H1 (cell line): ENCODE measurements at places on chromosomes 11 and 22. TPM values are rescaled to one million over a fixed set of nuclear protein-coding genes. Genes with fewer than 3 reads are reported as not detected.
A peak's percentile ranks its signal among the peaks of the same experiment; 100 is the strongest.

WT1 gene
- polyA plus RNA-seq, result 0.05 TPM in 1 of 2 replicates, not detected in the other

RNF121 gene
- polyA plus RNA-seq, result 51.6 and 56.5 TPM in 2 replicates

YPEL4 gene
- polyA plus RNA-seq, result 0.09 and 0.38 TPM in 2 replicates

SYT13 gene
- 4.8 and 7.5 TPM in 2 replicates for polyA plus RNA-seq

LRP4 gene
- 5.4 and 11.0 TPM in 2 replicates for polyA plus RNA-seq

PACSIN2 gene
- 44.8 and 57.8 TPM in 2 replicates for polyA plus RNA-seq

KCNK4 gene
- not detected in 2 replicates for polyA plus RNA-seq

DNA sequence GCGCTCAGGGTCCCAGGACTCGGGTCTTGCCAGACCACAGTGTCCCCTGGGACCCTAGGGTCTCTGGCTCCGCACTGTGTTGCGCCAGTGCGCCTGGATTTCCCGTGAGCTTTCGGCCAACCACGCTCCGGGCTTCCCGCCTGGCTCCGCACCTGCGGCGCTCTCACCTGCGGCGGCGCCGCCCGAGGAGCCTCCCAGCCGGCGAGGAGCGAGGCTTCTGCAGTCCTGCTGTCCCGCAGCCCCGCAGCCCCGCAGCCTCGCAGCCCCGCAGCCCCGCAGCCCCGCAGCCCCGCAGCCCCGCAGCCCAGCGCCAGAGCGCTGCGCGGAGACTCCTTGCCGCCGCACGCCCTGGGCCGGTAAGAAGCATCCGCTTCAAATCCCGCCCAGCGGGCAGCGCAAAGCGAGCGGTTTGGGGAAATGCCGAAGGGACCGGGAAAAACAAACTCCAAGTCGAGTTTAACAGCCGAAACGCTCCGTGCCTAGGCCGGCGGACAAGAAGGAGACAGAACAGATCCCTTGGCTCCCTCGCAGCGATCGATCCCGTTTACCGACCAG lies 939 bp downstream of the ALX4 start:
- no peak overlapping the region for H3K27ac ChIP-seq
- H3K36me3 ChIP-seq, result no peaks in the 10 kb centered on the region
- H3K4me3 ChIP-seq, result peak overlapping the region; percentile 39
- peaks cover 3% of the 10 kb centered on the region for H3K4me1 ChIP-seq
- H3K27me3 ChIP-seq, result peaks cover 98% of the 10 kb centered on the region
- no peak for DNase-seq

DNA sequence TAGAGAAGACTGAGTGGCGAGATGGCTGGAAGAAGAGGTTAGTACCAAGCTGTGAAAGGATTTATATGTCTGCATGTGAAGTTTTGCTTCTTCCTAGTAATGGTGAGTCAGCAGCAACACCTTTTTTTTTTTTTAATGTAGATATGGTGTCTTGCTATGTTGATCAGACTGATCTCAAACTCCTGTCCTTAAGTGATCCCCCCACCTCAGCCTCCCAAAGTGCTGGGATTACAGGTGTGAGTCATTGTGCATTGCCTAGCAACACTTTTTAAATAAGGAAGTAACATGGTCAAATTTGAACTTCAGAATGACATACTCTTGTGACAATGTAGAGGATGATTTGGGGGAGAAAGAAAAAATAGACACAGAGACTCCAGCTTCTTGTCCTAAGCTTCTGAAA lies 6.5 kb upstream of the CSTPP1 start:
- H3K27me3 ChIP-seq, result no peaks in the 10 kb centered on the region
- no peaks in the 10 kb centered on the region for H3K36me3 ChIP-seq
- DNase-seq, result no peak
- no peaks in the 10 kb centered on the region for H3K4me1 ChIP-seq
- H3K27ac ChIP-seq, result no peak overlapping the region
- H3K4me3 ChIP-seq, result no peak overlapping the region

- no peak overlapping the region for H3K27ac ChIP-seq
- H3K4me3 ChIP-seq, result no peak overlapping the region
- no peaks in the 10 kb centered on the region for H3K27me3 ChIP-seq
- H3K4me1 ChIP-seq, result no peaks in the 10 kb centered on the region
- no peak for DNase-seq
- H3K36me3 ChIP-seq, result peaks cover 48% of the 10 kb centered on the region
Observed at GRCh38 chr11:121550247-121551030, 97.7 kb upstream of the SORL1-AS1 start.

DNA sequence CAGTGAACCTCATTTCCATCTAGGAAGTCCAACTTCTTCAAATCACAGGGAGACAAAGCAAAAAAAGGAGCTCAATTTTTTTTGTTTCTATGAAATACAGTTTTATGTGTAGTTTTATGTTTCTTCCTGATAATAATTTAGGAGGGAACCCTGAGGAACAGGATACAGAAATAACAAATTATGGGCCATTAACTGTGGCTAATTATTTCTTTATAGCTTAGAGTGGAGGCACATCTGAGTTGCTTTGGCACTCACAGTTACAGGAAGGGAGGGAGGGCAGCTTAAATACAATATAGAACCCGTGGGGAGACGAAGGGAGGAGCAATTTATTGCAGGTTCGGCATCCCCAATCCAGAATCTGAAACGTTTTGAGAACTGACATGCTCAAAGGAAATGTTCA lies 37.1 kb upstream of the HORMAD2 start:
- no peak overlapping the region for H3K27ac ChIP-seq
- no peaks in the 10 kb centered on the region for H3K27me3 ChIP-seq
- H3K36me3 ChIP-seq, result no peaks in the 10 kb centered on the region
- H3K4me3 ChIP-seq, result no peak overlapping the region

DNA sequence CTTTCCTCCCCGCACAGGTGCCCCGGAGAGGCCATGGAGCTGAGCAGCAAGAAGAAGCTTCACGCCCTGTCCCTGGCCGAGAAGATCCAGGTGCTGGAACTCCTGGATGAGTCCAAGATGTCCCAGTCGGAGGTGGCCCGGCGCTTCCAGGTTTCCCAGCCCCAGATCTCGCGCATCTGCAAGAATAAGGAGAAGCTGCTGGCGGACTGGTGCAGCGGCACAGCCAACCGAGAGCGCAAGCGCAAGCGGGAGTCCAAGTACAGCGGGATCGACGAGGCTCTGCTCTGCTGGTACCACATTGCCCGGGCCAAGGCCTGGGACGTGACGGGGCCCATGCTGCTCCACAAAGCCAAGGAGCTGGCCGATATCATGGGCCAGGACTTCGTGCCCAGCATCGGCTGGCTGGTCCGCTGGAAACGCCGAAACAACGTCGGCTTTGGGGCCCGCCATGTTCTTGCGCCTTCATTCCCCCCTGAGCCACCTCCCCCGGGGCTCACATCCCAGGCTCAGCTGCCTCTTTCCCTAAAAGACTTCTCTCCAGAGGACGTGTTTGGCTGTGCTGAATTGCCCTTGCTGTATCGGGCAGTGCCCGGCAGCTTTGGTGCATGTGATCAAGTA lies 1.3 kb downstream of the TIGD3 start:
- peaks cover 10% of the 10 kb centered on the region; the same call in 1 of the 2 replicates for H3K4me1 ChIP-seq
- DNase-seq, result no peak
- peak overlapping the region; percentile 57 for H3K4me3 ChIP-seq

DNA sequence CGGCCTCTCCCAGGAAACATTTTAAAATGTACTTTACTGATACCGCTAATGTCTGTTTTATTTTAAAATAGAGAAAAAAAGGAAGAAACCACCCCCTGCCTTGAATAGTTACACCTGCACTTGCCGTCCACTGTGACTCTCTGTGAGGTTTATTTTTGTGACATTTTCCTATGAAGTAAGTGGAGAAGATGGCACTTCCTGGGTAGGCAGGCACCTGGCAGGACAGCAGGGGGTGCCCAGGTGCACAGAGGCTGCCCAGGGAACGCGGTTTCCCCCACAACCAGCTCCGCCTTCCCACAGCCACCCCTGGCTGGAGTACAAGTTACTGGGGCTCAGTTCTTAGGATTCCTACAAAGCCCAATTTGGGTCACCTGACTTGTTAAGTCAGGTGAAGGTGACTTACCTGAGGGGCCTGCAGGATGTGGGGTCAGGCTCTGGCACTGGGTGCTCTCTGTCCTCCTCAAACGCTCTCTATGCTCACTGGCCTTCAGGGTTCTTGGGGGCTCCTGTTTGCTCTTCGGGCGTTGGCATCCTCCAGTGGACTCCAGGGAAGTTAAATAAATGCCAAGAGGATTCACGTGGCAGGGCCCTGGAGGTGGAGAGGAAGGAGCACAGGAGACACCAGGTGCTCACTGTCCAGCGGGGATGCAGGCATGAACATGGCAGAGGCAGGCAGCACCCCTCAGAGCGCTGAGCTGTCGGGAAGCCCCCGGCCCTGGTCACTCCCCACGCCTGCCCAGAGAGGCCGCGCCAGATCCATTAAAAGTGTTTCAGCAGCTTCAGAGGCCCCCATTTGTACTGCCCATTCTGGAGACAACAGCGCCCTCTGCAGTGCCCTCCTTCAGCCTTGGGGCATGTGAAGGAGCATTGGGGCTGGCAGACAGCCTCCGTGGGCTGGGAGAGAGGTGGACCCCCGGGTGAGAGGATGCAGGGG lies 1021.2 kb downstream of the TBC1D22A start:
- no peak overlapping the region for H3K27ac ChIP-seq
- H3K36me3 ChIP-seq, result no peaks in the 10 kb centered on the region
- no peaks in the 10 kb centered on the region for H3K4me1 ChIP-seq
- no peaks in the 10 kb centered on the region for H3K27me3 ChIP-seq
- H3K4me3 ChIP-seq, result no peak overlapping the region
- peak; percentile 81 for DNase-seq

DNA sequence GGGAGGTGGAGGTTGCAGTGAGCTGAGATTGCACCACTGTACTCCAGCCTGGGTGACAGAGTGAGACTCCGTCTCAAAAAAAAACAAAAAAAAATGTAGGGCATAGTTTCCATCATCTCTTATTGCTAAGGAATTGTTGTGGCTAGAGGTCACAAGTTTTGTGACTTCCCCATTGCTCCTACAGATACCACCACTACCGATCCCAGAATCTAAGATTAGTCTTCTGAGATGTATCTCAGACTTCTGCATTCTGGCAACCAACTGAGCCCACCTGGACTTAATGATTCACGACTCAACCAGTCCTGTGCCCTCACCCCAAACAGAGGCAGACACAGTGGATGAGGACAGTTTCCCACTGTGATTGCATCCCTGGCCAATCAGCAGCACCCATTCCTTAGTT lies 148.9 kb downstream of the NECTIN1 start:
- no peaks in the 10 kb centered on the region for H3K36me3 ChIP-seq
- DNase-seq, result no peak
- peaks cover 5% of the 10 kb centered on the region for H3K4me1 ChIP-seq
- no peak overlapping the region for H3K27ac ChIP-seq

GRCh38 chr22:49427941-49428340 lies 399.7 kb downstream of the BRD1 start:
- DNase-seq, result no peak
- no peak overlapping the region for H3K4me3 ChIP-seq
- no peaks in the 10 kb centered on the region for H3K36me3 ChIP-seq
- H3K27me3 ChIP-seq, result no peaks in the 10 kb centered on the region
- H3K4me1 ChIP-seq, result peaks cover 2% of the 10 kb centered on the region; the same call in 1 of the 2 replicates

GRCh38 chr11:2794968-2795322 lies 90.6 kb downstream of the CDKN1C start:
- H3K27ac ChIP-seq, result no peak overlapping the region
- peaks cover 2% of the 10 kb centered on the region; the same call in 1 of the 2 replicates for H3K4me1 ChIP-seq
- no peaks in the 10 kb centered on the region for H3K36me3 ChIP-seq
- H3K4me3 ChIP-seq, result no peak overlapping the region
- no peak for DNase-seq

DNA sequence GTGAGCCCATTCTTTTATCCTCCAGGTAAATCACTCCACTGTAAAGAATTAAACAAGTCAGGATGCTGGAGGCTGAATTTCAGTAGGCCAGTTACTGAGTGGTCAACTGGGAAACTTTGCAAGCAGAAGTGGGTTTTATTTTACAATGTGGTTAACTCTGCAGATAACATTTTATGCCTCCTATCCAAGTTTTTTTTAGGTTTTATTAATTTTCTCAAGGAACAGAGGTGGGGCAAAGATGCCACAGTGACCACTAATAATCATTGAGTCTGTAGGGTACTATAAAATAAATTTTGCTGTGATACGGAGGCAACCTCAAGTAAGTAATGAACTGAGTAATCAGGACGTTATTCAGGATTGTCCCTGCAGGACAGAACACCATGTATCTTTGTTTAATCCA lies 599.9 kb downstream of the METTL15 start:
- H3K27me3 ChIP-seq, result no peaks in the 10 kb centered on the region
- no peaks in the 10 kb centered on the region for H3K36me3 ChIP-seq
- H3K4me1 ChIP-seq, result no peaks in the 10 kb centered on the region
- no peak for DNase-seq

DNA sequence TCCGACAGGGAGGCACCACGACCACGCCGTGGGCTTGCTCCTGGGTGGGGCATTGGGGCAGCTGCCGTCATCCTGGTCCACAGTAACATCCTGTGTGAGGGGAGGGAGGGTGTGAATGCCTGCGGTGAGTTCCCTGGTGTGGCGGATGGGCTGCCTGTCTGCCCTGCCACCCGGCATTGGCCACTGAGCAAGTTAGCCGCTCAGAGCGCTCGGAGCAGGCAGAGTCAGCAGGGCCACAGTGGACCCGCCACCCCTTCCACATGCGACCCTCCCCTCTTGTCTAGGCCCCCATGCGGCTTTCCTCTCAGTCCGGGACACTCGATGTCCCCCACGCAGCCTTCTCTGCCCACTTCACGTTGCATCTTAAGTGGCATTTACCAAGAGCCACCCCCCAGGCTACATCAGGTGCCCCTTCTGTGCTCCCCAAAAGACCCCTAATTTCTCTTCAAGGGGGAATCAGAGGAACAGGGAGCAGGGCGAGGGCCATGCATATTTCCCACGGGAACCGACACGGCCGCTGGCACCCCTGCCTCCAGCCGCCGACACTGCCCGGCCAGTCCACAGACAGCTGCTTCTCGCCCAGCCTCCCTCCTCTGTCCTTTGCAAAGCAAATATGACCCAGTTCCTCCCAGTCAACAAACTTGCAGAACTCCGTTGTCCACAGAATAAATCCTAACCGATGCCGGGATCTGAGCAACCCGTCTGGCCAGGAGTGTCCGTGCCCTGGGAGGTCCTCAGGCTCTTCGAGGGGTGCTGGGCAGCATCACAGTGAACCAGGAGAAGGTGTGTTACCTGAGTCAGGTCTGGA lies 1482.1 kb downstream of the TBC1D22A start:
- no peak for DNase-seq
- no peak overlapping the region for H3K27ac ChIP-seq
- no peaks in the 10 kb centered on the region for H3K4me1 ChIP-seq
- no peaks in the 10 kb centered on the region; the same call in 1 of the 2 replicates for H3K27me3 ChIP-seq
- no peaks in the 10 kb centered on the region for H3K36me3 ChIP-seq
- no peak overlapping the region for H3K4me3 ChIP-seq

DNA sequence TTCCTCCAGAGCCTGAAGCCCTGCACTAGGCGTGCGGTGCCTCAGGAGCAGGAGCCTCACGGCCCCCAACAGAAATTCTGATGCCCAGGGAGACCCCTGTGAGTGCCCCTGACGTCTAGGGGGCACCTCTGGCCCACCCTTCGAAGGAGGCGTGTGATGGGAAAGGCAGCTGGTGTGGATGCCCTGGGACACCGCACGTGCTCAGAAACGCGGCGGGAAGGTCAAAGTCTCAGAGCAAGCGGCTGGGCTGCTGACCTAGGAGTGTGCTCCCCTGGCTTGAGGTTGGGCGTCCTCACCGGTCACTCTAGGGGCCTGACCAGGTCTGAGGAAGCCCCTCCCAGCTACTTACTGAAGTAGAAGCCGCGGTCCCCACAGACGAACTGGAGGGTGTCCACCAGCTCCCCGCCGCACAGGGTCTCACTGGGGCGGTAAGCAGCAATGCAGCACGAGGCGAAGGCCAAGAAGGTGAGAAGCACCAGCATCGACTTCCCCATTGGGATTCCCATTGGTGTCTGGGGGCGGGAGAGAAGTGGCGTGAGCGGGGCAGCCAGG lies 4.1 kb downstream of the IGF2 start:
- H3K27ac ChIP-seq, result no peak overlapping the region
- H3K4me1 ChIP-seq, result peaks cover 5% of the 10 kb centered on the region
- no peaks in the 10 kb centered on the region; the same call in 1 of the 2 replicates for H3K36me3 ChIP-seq
